Stimulated activated CD8-positive, alpha-beta memory T cell treated with anti-CD3 and anti-CD28 coated beads, Interleukin-15, amount 100 ng/mL, for 24 hours (primary cell): ENCODE measurements at places on chromosomes 13 and 19.

- DNase-seq = no peak
Observed at GRCh38 chr19:46107371-46107770, 17.1 kb downstream of the IGFL3 start.

GRCh38 chr13:82766732-82767321, 1115.4 kb downstream of the SLITRK1 start:
- no peak for DNase-seq

DNA sequence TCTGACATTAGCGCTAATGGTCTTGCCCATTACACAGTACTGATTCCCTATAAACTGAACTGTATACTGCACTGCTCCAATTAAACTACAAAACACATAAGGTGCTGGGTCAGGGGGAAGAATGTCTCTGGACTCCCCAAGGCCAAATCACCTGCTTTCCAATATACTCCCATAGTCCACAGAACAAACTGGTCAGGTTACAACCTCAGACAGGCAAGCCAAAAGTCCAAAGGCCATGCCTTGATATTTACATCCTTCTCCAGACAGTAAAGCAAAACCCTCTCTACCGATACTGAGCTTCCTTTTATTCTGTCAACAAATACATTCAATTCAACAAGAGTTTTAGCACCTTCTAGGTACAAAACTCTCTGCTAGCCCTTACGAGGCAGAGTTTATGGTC, 8.9 kb downstream of the ZNF541 start:
- no peak for DNase-seq

DNA sequence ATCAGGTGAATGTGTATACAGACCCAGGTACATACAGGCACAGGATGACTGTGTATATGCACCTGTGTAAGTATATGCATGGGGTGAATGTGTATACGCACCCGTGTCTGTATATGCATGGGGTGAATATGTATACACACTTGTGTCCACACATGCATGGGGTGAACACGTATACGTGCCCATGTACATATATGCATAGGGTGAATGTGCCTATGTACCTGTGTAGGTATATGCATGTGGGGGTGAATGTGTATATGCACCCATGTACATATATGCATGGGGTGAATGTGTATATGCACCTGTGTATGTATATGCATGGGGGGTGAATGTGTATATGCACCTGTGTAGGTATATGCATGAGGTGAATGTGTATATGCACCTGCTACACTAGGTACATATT, 6.9 kb upstream of the ANGPTL8 start:
- no peak for DNase-seq
